Hematopoietic multipotent progenitor cell treated with erythropoietin and hydrocortisone succinate and interleukin-3 and kit ligand, for 8 days (in vitro differentiated cells): ENCODE measurements at places on chromosomes 13 and 19.

- DNase-seq: peak; percentile 78
These were observed 106.8 kb upstream of the SPATA13 start for GRCh38 chr13:24053519-24054251.

- DNase-seq: no peak
These were observed 6.0 kb downstream of the WDR18 start for GRCh38 chr19:990119-990571.

DNA sequence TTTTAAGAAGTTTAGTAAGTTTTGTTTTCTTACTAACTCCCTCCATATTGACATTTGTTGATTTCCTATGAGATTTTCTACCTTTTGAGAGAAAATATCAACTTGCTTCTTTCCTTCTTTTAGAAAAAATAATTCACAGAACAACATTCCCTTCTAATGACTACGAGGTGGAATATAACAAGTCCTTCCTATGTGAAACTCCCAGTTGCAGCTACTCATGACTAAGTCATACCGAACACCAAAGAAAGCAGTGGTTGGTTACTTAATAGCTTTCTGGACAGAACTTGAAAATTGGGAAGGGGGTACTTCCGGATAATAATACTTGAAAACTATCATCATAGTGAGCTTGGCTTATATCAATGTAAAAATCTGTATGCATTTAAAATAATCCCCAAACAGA lies 144.8 kb downstream of the DACH1 start:
- DNase-seq: no peak

DNA sequence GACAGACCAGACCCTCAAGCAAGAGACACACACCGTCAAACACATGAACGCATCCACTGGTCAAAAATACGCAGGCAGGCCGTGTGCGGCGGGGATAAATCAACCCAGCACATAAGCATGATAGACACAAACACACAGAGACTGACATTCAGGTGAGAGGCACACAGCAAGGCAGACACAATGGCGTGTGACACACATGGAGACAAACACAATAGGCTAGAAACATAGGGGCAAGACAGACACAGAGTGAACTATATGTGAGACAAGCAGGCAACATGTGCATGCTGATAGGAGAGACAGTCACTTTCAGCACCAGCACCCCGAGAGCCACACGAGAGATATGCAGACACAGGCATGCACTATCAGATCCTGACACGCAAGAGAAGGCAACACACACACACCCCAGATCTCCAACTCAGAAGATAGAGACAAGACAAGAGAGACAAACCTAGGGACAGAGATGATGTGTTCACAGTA lies 6.9 kb upstream of the JUNB start:
- peak; percentile 98 for DNase-seq

GRCh38 chr19:7674010-7675005 lies 2.6 kb upstream of the MCEMP1 start:
- DNase-seq: peak; percentile 83

DNA sequence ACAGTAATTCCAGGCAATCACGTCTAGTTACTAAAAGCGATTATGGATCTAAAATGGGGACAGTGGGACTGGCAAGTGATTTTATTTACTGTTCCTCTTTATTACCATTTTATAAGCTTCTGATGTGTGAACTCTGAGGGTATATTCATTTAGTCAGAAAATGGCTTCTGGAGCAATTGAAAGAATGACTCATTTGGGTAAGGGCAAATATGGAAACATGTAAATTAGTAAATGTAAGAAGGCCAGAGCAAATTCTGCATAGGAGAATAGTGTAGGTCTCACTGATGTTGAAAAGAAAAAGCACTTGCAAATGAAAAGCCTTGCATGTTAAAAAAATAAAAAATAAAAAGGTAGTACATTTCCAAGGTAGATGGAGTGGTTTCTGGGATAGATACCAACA lies 262.2 kb downstream of the KLF5 start:
- no peak for DNase-seq

DNA sequence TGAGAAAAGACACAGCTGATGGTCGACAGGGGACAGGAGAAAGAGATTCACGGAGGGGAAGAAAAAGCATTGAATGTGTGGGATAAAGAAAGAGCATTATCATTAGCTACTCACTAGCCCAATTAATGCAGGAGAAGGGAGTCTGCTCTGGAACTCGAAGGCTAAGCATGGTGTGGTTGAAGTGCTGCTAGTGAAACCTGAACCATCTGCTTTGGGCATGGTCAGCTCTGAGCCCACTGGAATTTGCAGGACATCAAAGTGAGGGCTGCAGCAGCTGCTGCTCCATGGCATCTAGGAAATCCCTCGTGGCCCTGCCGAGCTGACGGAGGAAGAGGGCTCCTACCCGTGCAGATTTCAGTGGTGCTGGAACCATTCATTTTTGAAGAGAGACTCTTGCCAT lies 320.3 kb downstream of the ATP8A2 start:
- no peak for DNase-seq

GRCh38 chr19:12628040-12629022 lies 17.6 kb downstream of the ZNF791 start:
- DNase-seq: no peak

DNA sequence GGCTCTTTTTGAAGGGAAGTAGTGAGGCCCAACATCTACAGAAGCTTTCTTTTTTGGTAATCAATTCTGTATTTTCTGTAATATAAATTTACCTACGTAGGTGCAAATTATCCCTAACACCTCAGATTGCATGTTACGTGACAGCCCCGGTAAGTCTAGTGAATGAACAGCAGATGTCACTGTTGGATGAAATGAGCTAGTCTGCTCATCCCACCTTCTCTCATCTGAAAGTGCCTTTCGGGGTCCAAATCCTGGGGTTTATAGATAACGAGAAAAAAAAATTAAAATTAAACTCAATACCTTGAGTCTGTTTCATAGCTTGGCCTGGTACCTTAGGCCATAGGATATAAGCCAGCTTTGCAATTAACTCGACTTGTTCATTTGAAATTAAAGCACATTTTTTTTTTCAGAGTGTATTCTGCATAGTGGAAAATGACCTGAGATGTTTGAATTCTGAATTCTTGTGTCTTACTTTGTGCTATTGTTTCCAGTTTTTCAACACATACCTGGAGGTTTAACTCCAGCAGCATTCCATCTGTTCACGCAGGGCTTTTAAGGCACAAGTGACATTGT lies 548.2 kb downstream of the GPC5 start:
- DNase-seq: peak; percentile 16

- DNase-seq: peak; percentile 16
These were observed 19.5 kb downstream of the SHC2 start for GRCh38 chr19:441213-441836.

- no peak for DNase-seq
These were observed 71.6 kb upstream of the TM9SF2 start for GRCh38 chr13:99429670-99430069.

DNA sequence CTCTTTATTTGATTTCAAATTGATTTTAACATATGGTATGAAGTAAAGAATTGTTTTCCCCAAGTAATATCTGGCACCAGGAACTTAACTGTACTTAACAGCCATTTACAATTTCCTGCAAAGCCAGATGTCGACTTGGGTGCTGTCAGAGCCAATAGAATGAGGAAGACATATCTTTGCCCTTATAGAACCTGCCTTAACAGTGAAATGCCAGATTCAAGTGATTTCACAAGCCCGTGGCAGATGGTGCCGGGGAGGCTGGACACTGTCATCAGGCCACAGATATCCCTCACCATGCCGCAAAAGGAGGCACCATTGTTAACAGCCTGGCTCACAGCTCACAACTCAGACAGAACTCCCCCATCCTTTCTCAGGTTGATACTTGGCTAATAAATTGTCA lies 48.7 kb downstream of the ESD start:
- no peak for DNase-seq

GRCh38 chr13:113781571-113781970 lies 22.5 kb downstream of the TMEM255B start:
- DNase-seq: no peak

DNA sequence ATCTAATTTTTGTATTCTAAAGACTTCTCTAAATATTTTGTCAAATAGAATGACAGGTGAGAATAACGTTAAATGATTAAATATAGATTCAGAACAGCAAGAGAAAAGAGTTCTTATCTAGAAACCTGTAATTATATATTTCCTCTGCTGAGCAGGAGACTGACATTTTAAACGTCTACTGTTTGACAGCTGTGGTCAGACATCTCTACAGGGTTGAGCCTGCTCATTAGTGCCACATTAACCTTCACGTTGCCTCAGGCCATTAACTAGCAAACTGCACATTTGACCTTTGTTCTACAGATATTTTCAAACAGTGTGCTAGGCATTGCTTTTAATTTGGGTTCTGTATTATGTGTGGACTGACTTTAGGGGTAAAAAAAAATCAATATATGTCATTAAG lies 347.5 kb downstream of the GPC5 start:
- no peak for DNase-seq

GRCh38 chr19:45058622-45059159 lies 17.6 kb downstream of the ZNF296 start:
- peak; percentile 22 for DNase-seq

GRCh38 chr19:30742406-30742938 lies 370.3 kb downstream of the ZNF536 start:
- DNase-seq: no peak

DNA sequence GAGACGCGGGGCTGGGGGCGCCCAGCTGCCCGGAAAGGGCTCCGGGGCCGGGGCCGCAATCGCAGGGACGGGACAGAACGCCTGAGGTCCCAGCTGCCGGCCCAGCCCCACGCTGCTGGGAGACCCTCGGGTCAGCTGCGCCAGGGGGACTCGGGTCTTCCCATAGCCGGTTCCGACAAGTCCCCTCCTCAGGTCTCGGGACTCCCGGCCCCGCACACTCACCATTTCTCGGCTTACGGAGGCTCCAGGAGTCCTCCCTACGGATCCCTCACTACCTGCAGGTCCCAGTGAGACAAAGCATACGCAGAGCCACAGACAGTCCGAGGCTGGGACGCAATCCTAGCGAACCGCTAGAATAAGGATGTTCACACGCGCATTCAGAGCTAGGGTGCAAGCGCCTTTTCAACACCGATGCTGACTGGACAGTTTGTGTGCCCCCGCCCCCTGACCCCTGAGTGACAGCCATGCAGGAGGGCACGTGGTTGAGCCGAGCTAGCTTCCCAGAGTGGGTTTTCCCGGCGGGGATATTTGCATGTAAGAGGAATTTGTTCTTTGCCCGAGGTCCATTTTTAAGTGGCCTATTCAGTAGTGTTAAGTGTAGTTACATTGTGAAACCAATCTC lies 13.6 kb downstream of the ZNF490 start:
- no peak for DNase-seq

- DNase-seq: no peak
These were observed 378.5 kb downstream of the LMO7 start for GRCh38 chr13:76014406-76015318.

DNA sequence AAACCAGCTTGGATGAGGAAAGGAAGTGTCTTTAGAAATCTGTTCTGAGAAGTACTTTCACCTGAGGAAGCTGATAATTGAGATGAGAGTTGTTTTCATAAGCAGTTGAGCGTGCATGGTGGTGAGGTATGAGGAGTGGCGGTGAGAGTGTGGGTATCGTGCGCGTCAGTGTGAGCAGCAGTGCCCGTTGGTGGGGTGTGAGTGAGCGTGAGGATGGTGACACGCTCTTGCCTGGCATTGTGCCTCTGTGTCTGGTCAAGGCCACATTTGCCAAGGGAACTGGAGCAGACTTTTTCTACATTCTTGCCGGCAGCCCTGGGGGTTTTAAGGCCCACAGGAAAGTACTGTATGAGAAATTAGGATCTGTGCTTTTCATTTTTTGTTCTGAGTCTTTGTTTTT lies 36.5 kb upstream of the TEX29 start:
- DNase-seq: no peak

GRCh38 chr19:39746836-39747529 lies 9.2 kb upstream of the CLC start:
- no peak for DNase-seq

DNA sequence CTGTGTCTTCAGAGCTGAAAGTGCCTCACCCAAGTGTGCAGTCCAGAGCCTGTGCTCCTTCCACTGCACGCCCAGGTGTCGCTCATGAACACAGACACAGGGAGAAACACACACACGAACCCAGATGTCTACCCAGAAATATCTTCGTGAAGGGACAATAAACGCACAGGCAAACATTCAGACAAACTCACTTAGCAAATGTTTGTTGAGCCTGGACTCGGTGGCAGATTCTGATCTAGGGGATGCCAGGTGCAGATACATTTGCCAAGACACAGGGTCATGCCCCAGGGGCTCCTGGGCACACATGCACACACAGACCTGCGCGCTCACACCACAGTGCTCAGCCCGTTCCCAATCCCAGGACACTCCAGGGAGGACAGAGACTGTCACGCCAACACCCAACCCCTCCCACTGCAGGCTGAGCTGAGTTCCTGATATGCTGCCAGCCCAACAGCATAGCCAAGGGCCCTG lies 31.9 kb downstream of the SCGB2B2 start:
- no peak for DNase-seq

DNA sequence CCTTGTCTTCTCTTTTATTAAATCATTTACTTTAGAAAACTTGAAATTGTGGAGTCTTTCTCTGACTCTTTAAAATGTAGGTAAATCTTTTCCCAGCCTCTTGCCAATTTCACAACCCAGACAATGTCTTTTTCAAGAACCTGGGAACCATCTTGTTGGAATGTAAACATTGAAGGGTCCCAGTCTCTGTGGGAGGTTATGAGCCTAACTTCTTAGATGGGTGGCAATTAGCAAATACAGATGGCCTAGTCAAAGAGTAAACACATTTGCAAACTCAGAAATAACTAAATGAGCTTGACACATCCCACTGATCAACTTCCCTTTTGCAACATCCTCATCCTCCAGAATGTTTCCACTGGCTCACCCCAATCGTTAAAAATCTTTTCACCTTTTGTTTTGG lies 721.0 kb downstream of the PCDH9 start:
- DNase-seq: no peak

GRCh38 chr13:19597523-19597922 lies 35.9 kb upstream of the MPHOSPH8 start:
- no peak for DNase-seq

- DNase-seq: no peak
These were observed 670.5 kb upstream of the ARGLU1 start for GRCh38 chr13:107238262-107238981.

GRCh38 chr13:78326633-78327032 lies 276.7 kb downstream of the POU4F1 start:
- no peak for DNase-seq

- no peak for DNase-seq
These were observed 117.9 kb downstream of the RBM26 start for GRCh38 chr13:79287939-79288795.

GRCh38 chr13:67156723-67157060 lies 73.4 kb downstream of the PCDH9 start:
- no peak for DNase-seq

- no peak for DNase-seq
These were observed 2.7 kb downstream of the SLITRK1 start for GRCh38 chr13:83879431-83880171.

GRCh38 chr13:25902891-25903341 lies 148.9 kb downstream of the SHISA2 start:
- DNase-seq: no peak

GRCh38 chr13:90177512-90177911 lies 1170.0 kb upstream of the MIR17HG start:
- DNase-seq: no peak

DNA sequence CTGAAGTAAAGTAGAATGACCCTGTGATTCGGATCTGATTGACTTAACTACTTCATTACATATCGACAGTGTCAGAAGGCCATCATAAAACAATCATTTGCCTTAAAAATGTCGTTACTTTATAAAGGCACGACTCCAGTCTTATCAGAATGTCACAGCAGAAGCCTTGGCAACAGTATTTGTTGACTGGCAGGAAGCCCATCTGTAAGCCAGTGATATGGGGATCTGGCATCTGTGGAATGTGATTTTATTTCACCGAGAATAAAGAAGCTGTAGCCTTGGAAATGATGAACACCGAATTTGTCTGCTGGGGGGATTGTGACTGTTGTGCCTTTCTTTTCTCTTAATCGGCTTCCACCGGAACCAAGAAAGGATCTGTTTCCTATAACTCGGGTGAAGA lies 362.5 kb downstream of the TDRD3 start:
- peak; percentile 59 for DNase-seq
